Activated B cell treated with CpG ODN at 0.5 μM for 24 hours (primary cell): ENCODE measurements at places on chromosomes 2 and 18. TPM values are rescaled to one million over a fixed set of nuclear protein-coding genes. Genes with fewer than 3 reads are reported as not detected.
A peak's percentile ranks its signal among the peaks of the same experiment; 100 is the strongest.

GRCh38 chr2:132873738-132874137, 203.7 kb upstream of the LYPD1 start:
- DNase-seq, result no peak
- no peak overlapping the region for H3K27ac ChIP-seq
- H3K4me3 ChIP-seq, result no peak overlapping the region
- H3K27me3 ChIP-seq, result no peaks in the 10 kb centered on the region
- H3K4me1 ChIP-seq, result no peaks in the 10 kb centered on the region
- H3K36me3 ChIP-seq, result no peaks in the 10 kb centered on the region

GRCh38 chr2:172855588-172855987, 119.9 kb downstream of the RAPGEF4 start:
- H3K36me3 ChIP-seq, result no peaks in the 10 kb centered on the region
- no peak overlapping the region for H3K4me3 ChIP-seq
- DNase-seq, result no peak
- H3K4me1 ChIP-seq, result no peaks in the 10 kb centered on the region

GRCh38 chr2:151344906-151345305, 12.5 kb upstream of the TNFAIP6 start:
- H3K27ac ChIP-seq, result no peak overlapping the region
- no peaks in the 10 kb centered on the region for H3K36me3 ChIP-seq
- H3K4me3 ChIP-seq, result no peak overlapping the region
- H3K27me3 ChIP-seq, result no peaks in the 10 kb centered on the region

DNA sequence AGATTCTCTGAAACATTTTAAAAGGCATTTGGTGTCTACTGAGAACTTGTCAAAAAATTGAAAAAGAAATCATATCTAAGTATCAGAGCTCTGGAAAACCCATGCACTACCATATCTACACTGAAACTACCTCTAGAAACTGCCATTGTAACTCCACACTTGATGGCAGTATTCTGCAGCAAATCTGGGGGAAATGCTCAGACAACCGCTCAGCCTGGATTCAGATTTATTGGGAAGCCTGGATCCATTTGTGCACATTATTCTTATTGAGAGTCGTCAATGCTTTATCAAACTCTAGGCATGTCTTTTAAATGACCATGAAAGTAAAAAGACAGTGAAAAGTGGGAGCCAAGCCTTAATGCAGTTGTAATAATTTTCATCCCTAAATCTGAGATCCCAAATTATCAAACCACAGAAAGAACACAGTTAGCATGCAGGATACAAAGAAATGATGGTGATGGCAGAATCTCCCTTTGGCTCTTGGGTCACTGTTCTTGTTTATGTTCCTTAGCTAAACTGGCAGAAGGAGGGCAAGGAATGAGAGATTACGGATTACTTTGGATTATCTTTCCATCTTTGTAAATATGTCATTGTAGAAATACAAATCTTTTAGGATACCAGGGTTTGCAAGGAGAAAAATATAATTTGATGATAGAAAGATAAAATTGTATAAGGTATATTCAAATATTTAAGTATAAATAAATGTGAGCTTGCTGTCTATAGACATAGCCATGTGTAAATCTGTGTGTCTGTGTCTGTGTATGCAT, 512.1 kb upstream of the SYT4 start:
- H3K27ac ChIP-seq, result no peak overlapping the region
- H3K27me3 ChIP-seq, result no peaks in the 10 kb centered on the region
- no peaks in the 10 kb centered on the region for H3K4me1 ChIP-seq
- no peak for DNase-seq
- H3K36me3 ChIP-seq, result no peaks in the 10 kb centered on the region

GRCh38 chr2:208062113-208062512, 36.8 kb upstream of the PLEKHM3 start:
- no peak for DNase-seq
- peaks cover 6% of the 10 kb centered on the region for H3K27me3 ChIP-seq
- H3K36me3 ChIP-seq, result no peaks in the 10 kb centered on the region
- no peak overlapping the region for H3K4me3 ChIP-seq
- no peak overlapping the region for H3K27ac ChIP-seq

DNA sequence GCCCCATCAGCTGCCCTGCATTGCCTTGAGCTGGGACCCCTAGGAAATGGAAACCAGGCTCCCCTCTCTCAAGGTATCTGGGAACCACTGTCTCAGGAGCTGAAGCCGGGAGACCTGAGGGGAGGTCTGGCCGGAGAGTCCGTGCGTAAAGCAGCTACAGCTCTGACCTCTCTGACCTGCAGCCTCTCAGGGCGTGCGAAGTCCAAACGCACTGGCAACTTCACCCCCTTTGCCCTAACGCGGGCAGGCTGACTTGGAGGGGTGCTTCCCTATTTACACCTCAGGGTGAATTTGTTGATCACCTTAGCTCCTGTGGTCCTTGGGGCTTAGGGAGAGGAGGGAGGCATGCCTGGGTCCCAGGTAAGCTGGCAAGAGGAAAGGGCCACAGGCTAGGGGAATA, 17.5 kb downstream of the SIGLEC15 start:
- H3K27ac ChIP-seq, result no peak overlapping the region
- H3K4me3 ChIP-seq, result no peak overlapping the region
- no peak for DNase-seq
- peaks cover 5% of the 10 kb centered on the region for H3K4me1 ChIP-seq
- H3K27me3 ChIP-seq, result peaks cover 25% of the 10 kb centered on the region

TCF23 gene
- 0.07 TPM in 1 of 2 replicates, not detected in the other for total RNA-seq

- peak; percentile 58 for DNase-seq
- peaks cover 19% of the 10 kb centered on the region for H3K27me3 ChIP-seq
- no peaks in the 10 kb centered on the region for H3K36me3 ChIP-seq
- peaks cover 55% of the 10 kb centered on the region for H3K4me1 ChIP-seq
- H3K4me3 ChIP-seq, result no peak overlapping the region
- H3K27ac ChIP-seq, result no peak overlapping the region
These were observed 4.0 kb upstream of the WNT10A start for GRCh38 chr2:218876562-218877219.

BUB1 gene
- 5.9 and 6.2 TPM in 2 replicates for total RNA-seq

GRCh38 chr18:36128530-36128870, 640 bp downstream of the SLC39A6 start:
- peak overlapping the region; percentile 94 for H3K4me3 ChIP-seq
- H3K36me3 ChIP-seq, result peaks cover 49% of the 10 kb centered on the region
- H3K27ac ChIP-seq, result peak overlapping the region; percentile 92

PPP1R1C gene
- not detected in 2 replicates for total RNA-seq
